Left lung (tissue), 14 donors: ENCODE measurements at places on chromosomes 6 and 20. TPM values are rescaled to one million over a fixed set of nuclear protein-coding genes. Genes with fewer than 3 reads are reported as not detected.

GRCh38 chr20:44022464-44022863, 107.8 kb downstream of the TOX2 start:
- no peak overlapping the region for H3K27ac ChIP-seq
- no peaks in the 10 kb centered on the region for H3K36me3 ChIP-seq

GRCh38 chr20:47688385-47689381, 96.6 kb downstream of the SULF2 start:
- H3K4me3 ChIP-seq, result no peak overlapping the region
- no peak for DNase-seq
- H3K27me3 ChIP-seq, result no peaks in the 10 kb centered on the region
- no peaks in the 10 kb centered on the region for H3K4me1 ChIP-seq

- H3K27me3 ChIP-seq, result no peaks in the 10 kb centered on the region
- H3K27ac ChIP-seq, result no peak overlapping the region
- no peak for DNase-seq
- peaks cover 6% of the 10 kb centered on the region for H3K36me3 ChIP-seq
- H3K4me1 ChIP-seq, result no peaks in the 10 kb centered on the region
These were observed 13.9 kb downstream of the MTCH1 start for GRCh38 chr6:36971921-36972673.

GRCh38 chr6:26390531-26390930, 7.6 kb downstream of the BTN2A2 start:
- peaks cover 22% of the 10 kb centered on the region for H3K36me3 ChIP-seq
- no peak overlapping the region for H3K27ac ChIP-seq
- no peak for DNase-seq
- no peak overlapping the region for H3K4me3 ChIP-seq
- peaks cover 11% of the 10 kb centered on the region for H3K4me1 ChIP-seq
- no peaks in the 10 kb centered on the region for H3K27me3 ChIP-seq

DNA sequence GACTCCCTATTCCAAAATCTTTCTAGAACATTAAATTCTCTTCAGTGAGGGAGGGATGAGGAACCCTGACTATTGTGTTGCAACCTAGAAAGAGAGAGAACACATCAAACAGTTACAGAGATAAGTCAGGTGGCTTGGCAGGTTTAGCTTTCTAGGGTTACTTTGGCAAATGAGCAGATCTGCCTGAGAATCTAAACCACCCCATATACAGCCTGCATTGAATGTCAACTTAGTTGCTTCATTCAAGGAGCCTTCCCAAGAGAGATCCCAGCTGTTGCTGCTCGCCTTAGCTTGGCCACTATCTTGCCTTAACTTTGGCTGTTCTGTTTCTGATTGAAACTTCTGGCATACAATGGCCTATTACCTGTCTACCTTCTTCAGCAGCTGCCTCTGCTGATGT, 74.7 kb upstream of the TCF21 start:
- DNase-seq, result no peak
- H3K27ac ChIP-seq, result no peak overlapping the region
- no peak overlapping the region for H3K4me3 ChIP-seq

- H3K27me3 ChIP-seq, result no peaks in the 10 kb centered on the region
- no peak overlapping the region for H3K4me3 ChIP-seq
- H3K27ac ChIP-seq, result no peak overlapping the region
These were observed 659.0 kb downstream of the EPM2A start for GRCh38 chr6:145076115-145076841.

DNA sequence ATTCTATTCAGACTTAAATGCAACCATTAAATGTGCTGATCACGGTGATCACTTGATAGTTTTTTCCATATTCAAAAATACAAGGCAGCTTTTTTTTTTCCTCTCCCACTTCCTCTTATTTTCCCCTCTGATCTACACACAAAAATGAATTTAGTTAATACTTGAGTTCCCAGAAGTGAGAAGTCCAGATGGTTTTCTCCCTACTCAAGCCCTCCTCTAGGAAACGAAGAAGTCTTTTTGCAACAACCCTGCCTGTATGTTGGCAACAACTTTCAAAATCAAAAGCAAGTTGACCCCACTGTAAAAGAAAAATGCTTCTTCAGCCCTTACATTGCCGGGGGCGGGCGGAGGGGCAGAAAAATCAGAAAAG, 24.3 kb downstream of the ARHGAP18 start:
- H3K4me1 ChIP-seq, result peaks cover 21% of the 10 kb centered on the region
- H3K4me3 ChIP-seq, result no peak overlapping the region
- no peaks in the 10 kb centered on the region for H3K36me3 ChIP-seq
- no peak for DNase-seq

DNA sequence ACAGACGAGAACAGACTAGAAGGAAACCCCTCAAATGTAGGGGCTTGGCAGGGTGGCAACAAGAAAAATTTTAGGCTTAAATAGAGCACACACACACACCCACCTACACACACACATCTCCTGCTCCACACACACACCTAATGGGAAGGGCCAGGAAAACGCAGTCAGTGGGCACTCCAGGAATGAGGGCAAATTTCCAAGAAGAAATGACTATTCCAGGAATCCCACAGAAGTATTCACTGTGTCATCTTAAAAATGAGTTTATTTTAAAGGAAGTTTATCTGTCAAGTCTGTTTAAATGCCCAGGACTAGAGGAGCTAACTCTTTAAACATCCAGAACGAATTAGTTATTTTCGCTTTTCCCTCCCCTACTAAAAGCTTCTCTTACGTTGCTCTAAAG, 13.0 kb downstream of the ALDH8A1 start:
- H3K36me3 ChIP-seq, result no peaks in the 10 kb centered on the region
- DNase-seq, result no peak
- H3K4me3 ChIP-seq, result no peak overlapping the region

DNA sequence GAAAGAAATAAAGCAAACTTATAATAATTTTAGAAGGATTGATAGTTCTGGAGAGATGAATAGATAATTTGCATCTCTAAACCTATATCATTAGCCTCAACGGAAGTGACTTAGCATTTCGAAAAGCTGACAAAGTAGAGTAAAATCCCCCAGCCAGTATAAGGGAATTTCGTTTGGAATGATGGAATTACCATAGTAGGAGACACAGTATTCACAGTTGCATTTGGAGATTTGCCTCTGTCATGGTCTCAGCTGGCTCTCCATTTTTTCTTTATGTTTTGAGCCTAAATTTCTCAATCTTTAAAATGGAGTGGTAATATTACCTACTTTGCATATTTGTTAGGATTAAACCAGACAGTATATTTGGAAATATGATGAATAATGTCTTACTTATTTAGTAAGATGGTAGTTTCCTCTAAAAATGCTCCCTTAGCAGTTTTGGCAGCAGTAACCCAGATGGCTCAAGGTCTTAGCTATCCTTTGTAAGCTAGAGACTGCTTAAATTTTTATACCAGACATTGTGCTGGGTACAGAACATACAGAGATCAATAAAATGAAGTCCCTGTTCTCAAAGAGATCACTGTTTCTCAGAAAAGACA, 58.2 kb downstream of the SMAP1 start:
- no peak for DNase-seq
- H3K4me3 ChIP-seq, result no peak overlapping the region
- H3K4me1 ChIP-seq, result no peaks in the 10 kb centered on the region
- no peaks in the 10 kb centered on the region for H3K27me3 ChIP-seq
- H3K36me3 ChIP-seq, result no peaks in the 10 kb centered on the region

- H3K4me1 ChIP-seq, result no peaks in the 10 kb centered on the region
- no peak overlapping the region for H3K4me3 ChIP-seq
- no peaks in the 10 kb centered on the region for H3K36me3 ChIP-seq
- H3K27me3 ChIP-seq, result no peaks in the 10 kb centered on the region
- no peak overlapping the region for H3K27ac ChIP-seq
These were observed 217.1 kb upstream of the THEMIS start for GRCh38 chr6:128117916-128118315.

DNA sequence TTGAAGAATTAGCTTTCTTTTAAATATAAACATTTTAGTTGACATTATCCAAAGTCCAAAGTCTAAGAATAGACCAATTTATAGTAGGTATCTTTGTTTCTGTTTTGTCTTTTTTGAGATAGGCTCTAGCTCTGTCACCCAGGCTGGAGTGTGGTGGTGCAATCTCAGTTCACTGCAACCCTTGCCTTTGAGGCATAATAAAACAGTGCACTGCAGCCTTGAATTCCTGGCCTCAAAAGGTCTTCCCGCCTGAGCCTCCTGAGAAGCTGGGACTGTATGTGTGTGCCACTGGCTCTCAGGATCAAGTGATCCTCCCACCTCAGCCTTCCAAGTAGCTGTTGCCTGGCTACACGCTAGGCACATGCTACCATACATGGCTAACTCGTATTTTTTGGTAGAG, 135.4 kb downstream of the REV3L start:
- H3K27ac ChIP-seq, result no peak overlapping the region
- H3K36me3 ChIP-seq, result peaks cover 76% of the 10 kb centered on the region
- no peak overlapping the region for H3K4me3 ChIP-seq
- no peak for DNase-seq
- H3K4me1 ChIP-seq, result no peaks in the 10 kb centered on the region
- no peaks in the 10 kb centered on the region for H3K27me3 ChIP-seq

DNA sequence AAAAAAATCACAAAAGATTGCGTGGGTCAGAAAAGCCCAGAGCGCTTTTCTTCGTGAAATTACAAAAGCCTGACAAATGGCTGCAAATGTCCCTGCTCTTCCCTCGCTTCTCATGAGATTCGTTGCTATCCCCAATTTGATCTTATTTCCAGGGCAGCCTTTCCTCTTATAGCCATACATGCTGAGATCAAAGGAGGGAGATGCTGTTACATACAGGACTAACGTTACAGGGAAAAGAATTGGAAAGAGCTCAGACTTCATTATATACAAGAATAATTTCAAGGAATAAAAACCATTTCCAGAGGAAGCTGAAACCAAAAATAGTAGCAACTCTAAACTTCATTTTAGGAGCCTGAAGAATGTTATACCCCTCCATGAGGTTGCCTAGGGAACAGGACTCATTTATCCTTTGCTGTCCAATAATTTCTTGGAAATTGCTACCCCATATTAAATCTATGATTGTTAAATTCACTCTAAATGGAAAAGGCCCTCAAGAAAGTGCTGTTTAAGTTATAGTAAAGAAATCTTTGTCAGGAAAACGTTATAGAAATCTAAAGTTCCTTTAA, 81.0 kb downstream of the METTL24 start:
- H3K4me3 ChIP-seq, result no peak overlapping the region
- no peak for DNase-seq
- H3K36me3 ChIP-seq, result no peaks in the 10 kb centered on the region

- no peaks in the 10 kb centered on the region for H3K27me3 ChIP-seq
- H3K36me3 ChIP-seq, result no peaks in the 10 kb centered on the region
- no peaks in the 10 kb centered on the region for H3K4me1 ChIP-seq
- DNase-seq, result no peak
- no peak overlapping the region for H3K27ac ChIP-seq
These were observed 67.4 kb downstream of the KHDC1L start for GRCh38 chr6:73157870-73158269.

- no peaks in the 10 kb centered on the region for H3K36me3 ChIP-seq
- no peak for DNase-seq
- peaks cover 20% of the 10 kb centered on the region for H3K4me1 ChIP-seq
These were observed 85.8 kb downstream of the CEBPB start for GRCh38 chr20:50276119-50277063.

DNA sequence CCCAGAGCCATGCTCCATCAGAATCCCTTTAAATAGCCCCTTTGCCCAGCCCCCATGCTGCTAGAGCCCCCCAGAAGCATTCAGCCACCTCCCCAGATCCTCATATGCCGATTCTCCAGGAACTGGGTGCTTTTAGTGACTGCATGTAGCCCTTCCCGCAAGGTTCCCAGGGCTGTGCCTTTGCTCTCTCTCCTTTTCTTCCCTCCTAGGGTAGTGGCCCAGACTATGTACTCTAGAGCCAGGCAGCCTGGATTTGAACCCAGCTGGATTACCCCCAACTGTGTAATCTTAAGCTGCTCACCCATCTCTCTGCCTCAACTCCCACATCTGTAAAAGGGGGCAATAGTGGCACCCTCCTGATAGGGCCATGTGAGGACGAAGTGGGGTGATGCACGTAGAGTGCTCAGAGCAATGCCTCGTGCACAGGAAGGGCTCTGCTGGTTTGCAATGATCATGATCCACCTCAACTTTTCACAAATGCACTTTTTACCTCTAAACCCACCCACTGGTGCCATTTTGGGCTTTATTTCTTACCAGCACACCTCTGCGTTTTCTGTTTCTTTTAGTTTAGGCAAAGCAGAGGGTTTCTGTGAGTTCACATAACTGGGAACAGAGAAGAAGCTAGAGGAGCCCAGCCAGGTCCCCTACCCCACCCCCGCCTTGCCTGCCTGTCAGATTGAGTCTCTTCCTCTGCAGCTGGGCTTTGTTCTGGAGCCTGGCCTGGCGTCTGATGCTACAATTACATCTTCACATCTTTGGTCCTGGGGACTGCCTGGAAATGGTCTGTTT, 396.5 kb downstream of the RNGTT start:
- no peak overlapping the region for H3K4me3 ChIP-seq
- H3K27ac ChIP-seq, result no peak overlapping the region
- no peaks in the 10 kb centered on the region for H3K4me1 ChIP-seq
- no peak for DNase-seq

GRCh38 chr6:108156180-108156937, 9.5 kb upstream of the NR2E1 start:
- no peak overlapping the region for H3K27ac ChIP-seq
- H3K4me3 ChIP-seq, result no peak overlapping the region
- no peaks in the 10 kb centered on the region for H3K36me3 ChIP-seq
- H3K27me3 ChIP-seq, result peaks cover 92% of the 10 kb centered on the region
- no peak for DNase-seq
- H3K4me1 ChIP-seq, result peaks cover 9% of the 10 kb centered on the region

- H3K4me3 ChIP-seq, result no peak overlapping the region
- no peak overlapping the region for H3K27ac ChIP-seq
- no peaks in the 10 kb centered on the region for H3K27me3 ChIP-seq
- H3K36me3 ChIP-seq, result no peaks in the 10 kb centered on the region
- H3K4me1 ChIP-seq, result peaks cover 12% of the 10 kb centered on the region
These were observed 20.8 kb downstream of the SHLD1 start for GRCh38 chr20:5770987-5771318.

DNA sequence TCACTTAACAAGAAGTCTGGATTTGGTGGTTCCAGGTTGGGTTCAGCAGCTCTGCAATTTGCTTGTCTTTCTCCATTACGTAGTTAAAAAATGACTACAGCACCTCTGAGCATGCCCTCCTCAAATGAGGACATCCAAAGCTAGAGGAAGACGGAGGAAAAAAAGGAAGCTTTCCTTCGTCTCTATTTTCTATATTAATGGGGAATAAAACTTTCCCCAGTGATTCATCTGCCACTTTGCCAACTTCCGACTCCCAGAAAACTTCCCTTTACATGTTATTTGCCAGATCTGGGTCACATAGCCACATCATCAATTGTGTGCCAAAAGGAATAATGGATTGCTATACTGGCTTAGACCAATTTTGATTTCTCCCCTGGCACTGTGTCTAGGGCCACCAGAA, 69.5 kb downstream of the ZFAND3 start:
- no peak overlapping the region for H3K27ac ChIP-seq
- no peak for DNase-seq
- H3K4me1 ChIP-seq, result no peaks in the 10 kb centered on the region
- H3K36me3 ChIP-seq, result peaks cover 1% of the 10 kb centered on the region
- no peaks in the 10 kb centered on the region for H3K27me3 ChIP-seq

Gene NKAIN4
- 1.1 TPM for total RNA-seq

Gene FAM120B
- total RNA-seq, result 27.8 TPM

Gene HCK
- 30.8 TPM for total RNA-seq

Gene GATA5
- total RNA-seq, result 2.5 TPM

Gene LAMP5
- total RNA-seq, result 0.47 TPM

Gene SGK2
- 1.1 TPM for total RNA-seq

Gene STX16
- total RNA-seq, result 58.0 TPM

Gene TFAP2B
- not detected for total RNA-seq

Gene ZNF292
- total RNA-seq, result 25.2 TPM
